ENCODE measurements at places on chromosomes 4 and X.

GRCh38 chr4:111798840-111799239 is 346.4 kb upstream of the FAM241A start:
- no peak for DNase-seq

DNA sequence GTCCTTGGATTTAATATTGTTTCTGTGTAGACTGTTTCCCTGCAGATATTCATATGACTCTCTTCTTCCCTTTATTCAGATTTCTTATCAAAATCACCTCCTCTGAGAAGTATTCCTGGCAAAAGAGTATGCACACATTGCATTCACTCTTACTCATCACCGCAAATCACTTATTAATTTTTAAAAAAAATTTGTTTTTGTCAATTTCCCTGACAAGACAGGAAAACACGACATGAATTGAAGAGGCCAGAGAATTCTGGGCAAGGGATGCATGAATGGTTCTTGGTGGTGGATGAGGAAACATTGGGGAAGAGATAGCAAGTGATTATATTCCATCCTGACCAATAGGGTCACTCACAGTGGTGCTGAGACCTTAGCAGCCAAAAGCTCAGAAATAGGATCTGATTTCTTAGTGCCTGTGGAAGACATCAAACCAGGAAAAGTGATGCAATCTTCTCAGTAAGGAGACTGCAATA is 522.5 kb upstream of the AGA start:
- peak; percentile 51 for DNase-seq

GRCh38 chrX:19342331-19342906 is 1.3 kb upstream of the PDHA1 start:
- DNase-seq = no peak

- DNase-seq = no peak
Measured at GRCh38 chr4:181608181-181608580, 635.0 kb upstream of the TENM3 start.

DNA sequence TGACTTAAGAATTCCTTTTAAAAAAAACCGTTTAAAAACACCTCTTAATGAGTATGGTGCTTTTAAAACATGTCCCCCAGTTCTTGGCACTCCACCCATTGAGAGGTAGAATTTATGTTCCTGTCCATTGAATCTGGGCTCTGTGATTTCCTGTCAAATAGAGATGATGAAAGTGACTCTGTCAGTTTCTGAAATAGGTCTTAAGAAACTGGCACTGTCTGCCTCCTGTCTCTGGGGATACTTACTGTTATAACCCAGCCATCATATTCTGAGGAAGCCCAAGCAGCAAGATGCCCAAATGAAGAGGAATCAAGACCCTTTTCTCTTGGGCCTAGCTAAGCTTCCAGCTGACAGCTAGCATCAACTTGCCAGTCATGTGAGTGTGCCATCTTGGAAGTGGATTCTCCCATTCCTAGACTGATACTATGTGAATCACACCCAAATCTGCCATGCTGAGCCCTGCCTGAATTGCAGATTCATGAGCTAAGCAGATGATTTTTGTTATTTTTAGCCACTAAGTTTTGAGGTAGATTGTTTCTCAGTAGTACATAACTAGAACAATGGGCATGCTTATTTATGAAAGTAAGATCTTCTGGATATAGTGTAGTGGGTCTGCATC is 22.8 kb downstream of the C4orf54 start:
- no peak for DNase-seq

DNA sequence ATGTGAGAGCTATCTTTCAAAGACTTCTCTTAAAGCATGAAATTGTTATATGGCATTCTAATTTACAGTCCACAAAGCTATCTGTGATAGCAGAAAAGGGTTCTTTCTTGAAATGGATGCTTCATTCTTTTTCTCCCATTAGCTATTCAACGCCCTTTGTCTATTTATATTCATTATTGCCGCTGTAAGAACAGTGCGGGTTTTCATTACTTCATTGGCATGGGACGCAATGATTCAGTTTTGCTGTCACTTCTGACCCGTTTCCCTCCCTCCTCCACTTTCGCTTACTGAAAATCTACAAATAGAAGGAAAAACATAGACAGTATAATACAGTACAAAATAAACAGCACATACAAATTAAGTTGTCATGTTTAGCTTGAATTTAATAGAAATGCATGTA is 394.6 kb downstream of the PCDH7 start:
- peak; percentile 15 for DNase-seq

GRCh38 chrX:71215338-71215912 is 7.6 kb upstream of the GJB1 start:
- DNase-seq = no peak

DNA sequence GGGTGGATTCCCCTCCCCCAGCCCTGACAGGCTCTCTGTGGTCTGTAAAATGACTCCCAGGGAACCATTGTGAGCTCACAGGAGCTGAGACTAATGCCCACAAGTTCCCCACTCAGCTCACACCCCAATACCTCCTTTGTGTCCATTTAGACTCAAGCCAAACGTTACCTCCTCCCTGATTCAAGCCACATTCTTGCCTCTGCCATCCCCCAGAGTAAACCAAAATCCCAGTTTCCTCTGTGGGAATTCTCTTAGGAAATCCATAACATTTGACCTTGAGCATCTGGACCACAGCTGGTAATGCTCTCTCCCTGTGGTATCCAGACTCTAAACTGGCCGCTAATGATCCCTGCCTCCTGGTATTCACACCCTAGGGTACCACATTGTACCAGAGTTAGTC is 26.3 kb upstream of the KDM5C start:
- DNase-seq = peak; percentile 75

- DNase-seq = peak; percentile 95
Measured at GRCh38 chrX:107674480-107675364, 46.4 kb downstream of the PRPS1 start.

DNA sequence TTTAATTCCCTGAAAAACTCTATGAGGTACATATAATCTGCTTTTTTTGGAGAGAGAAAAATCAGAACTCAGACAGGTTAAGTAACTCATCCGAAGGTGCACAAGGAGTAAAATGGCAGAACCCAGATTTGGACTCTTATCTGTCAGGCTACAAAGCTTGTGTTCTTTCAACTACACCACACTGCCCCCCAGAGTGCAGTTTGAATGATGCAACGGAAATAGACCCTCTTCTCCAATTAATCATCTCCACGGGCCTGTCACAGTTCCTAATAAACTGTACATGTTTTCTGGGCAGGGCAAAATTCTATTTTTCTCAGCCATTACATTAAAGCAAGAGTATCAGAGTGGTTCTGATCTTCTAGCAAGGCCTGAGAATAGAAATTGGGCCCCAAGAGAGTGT is 35.3 kb upstream of the DCX start:
- DNase-seq = peak; percentile 25

DNA sequence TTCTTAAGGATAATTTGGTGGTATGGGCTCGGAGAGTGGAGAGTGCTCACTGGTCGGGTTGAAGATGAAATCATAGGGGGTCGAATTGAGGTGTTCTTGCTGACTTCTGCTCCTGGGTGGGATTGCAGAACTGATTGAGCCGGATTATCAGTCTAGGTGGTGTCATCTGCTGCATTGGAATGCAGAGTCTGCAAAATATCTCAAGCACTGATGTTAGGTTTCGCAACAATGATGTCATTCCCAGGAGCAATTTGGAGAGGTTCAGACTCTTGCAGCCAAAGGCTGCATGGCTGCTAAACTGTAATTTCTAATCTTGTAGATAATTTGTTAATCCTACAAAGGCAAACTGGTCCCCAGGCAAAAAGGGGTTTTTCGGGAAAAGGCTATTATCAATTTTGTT is 67.7 kb downstream of the RHOH start:
- peak; percentile 86 for DNase-seq

DNA sequence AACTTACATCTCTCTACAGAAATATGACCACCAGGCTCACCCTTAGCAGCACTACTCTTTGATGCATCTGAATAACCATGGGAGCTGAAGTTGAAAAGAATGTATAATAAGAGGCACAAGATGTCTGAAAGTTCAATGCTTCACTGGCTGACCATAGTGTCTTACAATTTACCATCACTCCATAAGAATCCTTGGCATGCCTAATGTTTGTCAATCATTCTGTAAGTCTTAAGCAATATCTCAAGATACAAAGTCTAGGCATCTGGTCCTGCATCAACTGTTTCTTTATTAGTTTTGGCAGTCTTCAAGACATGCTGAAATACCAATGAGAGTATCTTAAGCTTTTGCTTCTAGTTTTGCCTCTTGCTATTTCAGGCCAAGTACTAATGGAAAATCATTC is 755.5 kb downstream of the STIM2 start:
- peak; percentile 8 for DNase-seq

GRCh38 chrX:42943051-42943974 is 165.3 kb upstream of the PPP1R2C start:
- no peak for DNase-seq

GRCh38 chr4:38762560-38762959 is 20.2 kb downstream of the TLR10 start:
- no peak for DNase-seq

DNA sequence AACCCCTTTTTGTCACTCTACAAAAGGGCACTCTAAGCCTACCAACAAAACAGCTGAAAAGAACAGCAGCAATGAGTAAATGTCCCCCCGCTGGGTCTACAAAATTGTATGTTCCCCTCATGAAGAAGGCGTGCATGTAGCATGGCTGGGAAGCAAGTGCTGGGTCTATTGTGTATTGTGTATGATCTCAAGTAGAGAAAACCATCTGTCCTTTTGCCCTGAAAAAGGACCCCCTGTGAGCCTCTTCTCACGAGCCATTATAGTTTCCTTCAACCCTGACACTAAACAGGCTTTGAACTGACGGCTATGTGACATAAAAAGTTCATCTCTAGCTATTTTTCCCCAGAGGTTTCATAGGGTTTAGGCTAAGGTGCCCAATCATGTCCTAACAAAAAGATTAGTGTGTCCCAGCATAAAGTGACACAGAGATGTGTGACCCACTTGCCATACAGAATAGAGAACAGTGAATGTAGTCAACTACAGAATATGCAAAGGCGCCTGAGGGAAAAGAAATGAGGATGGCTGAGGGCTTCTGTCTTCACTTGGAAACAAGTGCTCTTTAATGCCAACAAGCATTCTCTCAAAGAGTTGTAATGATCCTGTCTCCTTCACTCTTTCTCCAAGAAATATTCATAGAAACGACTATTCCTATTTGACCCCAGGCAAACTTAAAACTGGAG is 27.3 kb downstream of the COL25A1 start:
- no peak for DNase-seq

GRCh38 chr4:78779280-78779679 is 3.1 kb downstream of the BMP2K start:
- peak; percentile 42 for DNase-seq

- peak; percentile 14 for DNase-seq
Measured at GRCh38 chr4:106366026-106366425, 2.6 kb downstream of the GIMD1 start.

DNA sequence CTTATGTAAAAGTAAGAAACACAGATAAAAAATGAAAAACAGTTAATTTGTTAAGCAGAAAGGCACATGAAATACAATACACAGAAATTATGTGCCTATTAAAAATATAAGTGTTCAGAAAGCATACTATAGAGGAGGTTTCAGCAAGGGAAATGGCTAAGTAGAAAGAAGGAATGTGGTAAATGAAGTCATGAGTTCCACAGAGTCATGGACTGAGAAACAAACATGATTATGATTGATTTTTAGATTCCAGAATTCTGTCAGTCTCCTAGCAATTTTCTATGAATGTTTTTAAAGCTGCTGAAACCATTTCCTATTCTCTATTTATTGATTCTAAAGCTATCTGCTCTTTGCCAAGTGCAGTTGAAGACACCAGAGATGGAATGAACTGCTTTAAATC is 1398.4 kb downstream of the ARAP2 start:
- no peak for DNase-seq

- no peak for DNase-seq
Measured at GRCh38 chrX:63581398-63581797, 203.6 kb downstream of the ARHGEF9 start.

- no peak for DNase-seq
Measured at GRCh38 chr4:173991316-173991715, 292.2 kb downstream of the FBXO8 start.

DNA sequence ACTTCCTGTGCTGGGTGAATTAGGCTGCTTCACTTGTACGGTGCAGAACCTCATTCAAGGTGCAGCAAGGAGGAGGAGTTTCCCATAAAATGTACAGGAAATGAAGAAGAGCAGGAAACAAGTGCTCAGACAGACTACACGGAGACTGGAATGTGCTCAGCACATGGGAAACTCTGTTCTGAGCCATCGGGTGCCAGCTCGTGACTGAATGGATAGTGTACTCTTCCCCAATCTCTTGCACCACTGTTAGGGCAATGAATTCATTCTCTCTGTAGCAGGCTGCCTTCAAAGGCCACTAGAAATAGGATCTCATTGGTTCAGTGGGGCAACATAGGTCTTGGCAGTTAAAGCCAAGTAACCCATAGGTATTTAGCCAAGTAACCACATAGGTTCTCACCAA is 200.0 kb upstream of the LDB2 start:
- no peak for DNase-seq

DNA sequence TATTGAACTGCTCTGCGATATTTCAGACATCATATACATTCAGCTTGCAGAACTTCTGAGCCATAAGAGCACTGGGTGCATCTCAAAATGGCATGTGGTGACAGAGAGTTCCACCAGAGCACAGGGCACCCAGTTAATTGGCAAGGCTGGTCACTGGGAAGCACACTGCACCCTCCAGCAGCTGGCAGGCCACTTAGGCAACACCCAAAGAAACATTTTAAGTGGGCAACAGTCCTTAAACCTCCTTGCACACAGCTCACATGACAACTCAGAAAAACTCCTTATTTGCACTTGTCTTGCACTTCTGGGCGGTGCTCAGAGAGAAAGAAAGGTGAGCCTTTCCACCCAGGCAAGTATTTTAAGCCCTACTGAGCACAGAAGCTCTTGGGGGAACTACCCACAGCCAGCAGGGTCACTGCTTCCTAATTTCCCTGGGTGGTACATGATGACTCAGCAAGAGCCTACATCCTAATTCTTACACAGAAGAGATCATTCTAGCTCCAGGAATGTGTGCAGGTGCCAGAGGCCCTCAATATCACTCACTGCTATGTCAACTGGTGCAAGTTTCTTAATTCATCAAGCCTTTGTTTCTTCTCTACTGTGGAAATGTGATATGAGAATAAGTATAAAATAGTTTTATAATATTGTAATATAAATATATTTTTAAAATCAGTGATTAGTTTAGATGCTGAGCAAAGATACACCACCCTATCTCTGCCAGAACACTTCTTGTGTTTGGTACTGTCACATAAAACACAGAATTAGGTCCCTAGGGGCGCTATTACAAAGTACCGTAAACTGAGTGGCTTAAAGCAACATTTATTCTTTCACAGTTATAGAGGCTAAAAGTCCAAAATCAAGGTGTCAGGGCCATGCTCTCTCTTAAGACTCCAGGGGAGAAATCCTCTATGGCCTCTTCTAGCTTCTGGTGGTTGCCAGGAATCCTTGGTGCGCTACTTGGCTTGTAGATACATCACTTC is 155.1 kb upstream of the PPARGC1A start:
- no peak for DNase-seq

- peak; percentile 45 for DNase-seq
Measured at GRCh38 chr4:1232661-1233621, 16.0 kb downstream of the CTBP1 start.

DNA sequence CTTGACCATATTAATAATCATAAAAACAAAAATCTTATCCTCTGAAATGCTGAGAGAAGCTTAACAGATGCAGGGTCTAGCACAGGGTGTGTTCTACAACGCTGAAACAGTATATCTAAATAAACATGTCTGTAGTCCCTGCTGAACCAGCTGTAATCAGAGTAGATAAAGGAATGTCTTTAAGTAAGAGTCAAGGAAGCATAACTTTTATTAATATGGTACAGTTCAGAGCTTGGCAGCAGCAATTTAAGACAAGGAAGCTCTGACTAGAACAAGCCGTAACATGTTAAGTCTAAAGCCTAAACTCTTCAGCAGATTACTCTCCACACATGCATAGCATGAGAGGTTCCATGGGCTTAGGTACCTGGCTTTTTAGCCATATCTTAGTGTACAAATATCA is 36.1 kb downstream of the NFKB1 start:
- no peak for DNase-seq

Measured in fibroblast of mammary gland (primary cell).